Epithelial cell of proximal tubule (primary cell): ENCODE measurements at places on chromosomes 1 and 21. TPM values are rescaled to one million over a fixed set of nuclear protein-coding genes. Genes with fewer than 3 reads are reported as not detected.

Gene BLZF1
- total RNA-seq, result 21.8 and 27.2 TPM in 2 replicates

Gene CFAP74
- total RNA-seq, result not detected in 2 replicates

Gene CFHR5
- total RNA-seq, result not detected in 2 replicates

Gene ATP1A4
- total RNA-seq, result not detected in 2 replicates

Gene PHLDA3
- total RNA-seq, result 40.4 and 53.9 TPM in 2 replicates

Gene SHISA4
- 10.9 and 22.4 TPM in 2 replicates for total RNA-seq

DNA sequence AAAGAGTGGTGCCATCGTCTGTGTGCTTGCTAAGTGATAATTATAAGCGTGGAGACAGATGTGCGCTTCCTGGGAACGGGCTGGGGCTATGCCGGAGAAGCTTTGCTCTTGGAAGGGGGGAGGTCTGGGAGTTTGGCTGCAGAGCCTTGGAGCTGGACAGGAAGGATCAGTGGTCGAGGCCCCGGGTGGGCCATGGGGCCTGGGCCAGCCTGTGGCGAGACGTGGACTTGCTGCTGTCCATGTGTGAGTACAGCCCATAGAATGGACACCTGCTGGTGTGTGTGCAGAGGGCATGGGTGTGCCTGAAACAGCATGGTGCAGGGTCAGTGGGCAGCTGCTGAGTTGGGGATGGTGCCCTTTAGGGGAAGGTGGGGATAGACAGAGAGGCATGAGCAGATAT is 121.3 kb downstream of the PCBP3 start:
- no peak for DNase-seq

GRCh38 chr1:118043624-118044023 is 114.1 kb downstream of the WDR3 start:
- no peak for DNase-seq

DNA sequence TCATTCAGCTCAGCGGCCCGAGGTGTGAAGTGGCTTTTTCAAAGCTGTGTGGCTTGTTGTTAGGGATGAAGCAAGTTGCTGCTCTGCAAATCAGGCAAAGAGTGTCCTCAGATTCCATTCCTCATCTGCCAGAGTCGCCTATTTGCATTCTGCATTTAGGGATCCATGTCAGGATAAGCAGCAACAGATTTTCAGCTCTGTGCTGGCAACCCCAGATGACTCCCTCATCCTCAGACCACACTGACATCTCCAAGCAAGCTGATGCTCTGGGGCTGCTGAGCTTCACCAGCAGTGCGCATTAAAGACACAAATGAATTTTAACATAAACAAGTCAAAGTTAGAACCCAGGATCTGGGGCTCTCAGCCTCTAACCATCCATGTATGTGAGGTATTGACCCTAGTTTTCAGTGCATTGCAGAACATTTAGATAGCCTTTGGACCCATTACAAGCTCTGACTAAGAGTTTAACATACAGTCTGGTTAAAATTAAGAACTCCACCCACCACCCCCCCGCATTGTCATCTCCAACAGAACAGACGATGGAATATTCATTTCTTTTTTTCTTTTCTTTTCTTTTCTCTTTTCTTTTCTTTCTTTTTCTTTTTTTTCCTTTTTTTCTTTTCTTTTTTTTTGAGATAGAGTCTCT is 10.9 kb downstream of the CFAP107 start:
- no peak for DNase-seq

- DNase-seq, result no peak
Measured at GRCh38 chr1:111595807-111596206, 23.8 kb upstream of the RAP1A start.

DNA sequence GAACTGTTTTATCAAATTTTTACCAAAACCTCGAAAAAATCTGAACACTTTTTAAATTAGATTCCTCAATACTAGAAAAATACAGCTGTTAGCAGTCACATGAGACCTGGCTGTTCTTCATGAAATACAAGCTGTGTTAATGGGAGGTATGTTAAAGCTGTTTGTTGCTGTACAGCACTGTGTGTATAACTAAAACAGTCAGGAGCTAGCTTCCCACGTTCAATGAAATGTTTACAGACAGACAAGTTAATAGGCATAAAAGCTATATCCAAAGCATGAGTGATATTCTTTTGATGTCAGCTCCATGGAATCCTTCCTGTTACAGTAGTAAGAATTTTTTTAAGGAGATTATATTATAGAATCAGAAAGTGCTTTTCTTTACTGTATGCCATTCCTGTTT is 223.2 kb upstream of the FOXD3 start:
- no peak for DNase-seq

DNA sequence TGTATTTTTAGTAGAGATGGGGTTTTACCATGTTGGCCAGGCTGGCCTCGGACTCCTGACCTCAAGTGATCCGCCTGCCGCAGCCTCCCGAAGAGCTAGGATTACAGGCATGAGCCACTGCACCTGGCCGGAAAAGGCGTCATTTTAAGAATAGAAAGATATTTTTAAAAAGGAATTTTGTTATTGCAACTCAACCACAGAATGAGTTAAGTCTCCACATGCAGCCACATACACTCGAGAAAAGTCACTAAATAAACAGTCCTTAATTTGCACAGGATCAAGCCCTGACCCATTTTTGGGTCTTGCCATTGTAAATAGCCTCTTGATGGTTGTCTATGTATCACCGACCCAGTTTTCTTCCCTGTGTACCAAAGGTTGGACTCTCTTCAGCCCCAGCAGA is 85.5 kb downstream of the FBXO2 start:
- DNase-seq, result no peak

- no peak for DNase-seq
Measured at GRCh38 chr1:3841491-3841890, 15.5 kb downstream of the CEP104 start.

- no peak for DNase-seq
Measured at GRCh38 chr21:45255381-45256020, 32.2 kb downstream of the POFUT2 start.

DNA sequence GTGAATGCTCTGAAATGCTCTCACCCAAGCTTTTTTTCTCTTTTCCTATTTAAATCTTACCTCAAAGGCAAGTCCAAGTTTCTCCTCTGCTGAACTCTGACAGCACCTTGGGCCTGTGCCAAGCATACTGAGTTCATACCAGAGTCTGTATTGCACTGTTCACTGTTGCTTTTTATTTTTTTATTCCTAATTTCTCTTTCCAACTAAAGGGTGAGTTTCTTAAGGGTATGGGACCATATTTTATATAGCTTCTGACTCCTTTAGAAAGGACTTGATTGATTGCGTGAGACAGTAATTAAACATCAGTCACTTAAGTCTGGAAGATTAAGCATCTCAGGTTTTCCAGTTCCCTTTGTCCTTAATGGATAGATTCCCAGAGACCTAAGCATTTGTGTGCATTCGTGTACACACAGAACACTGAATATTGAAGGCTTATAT is 69.9 kb downstream of the CACHD1 start:
- DNase-seq, result no peak

GRCh38 chr1:206967096-206967849 is 3.0 kb downstream of the FCAMR start:
- DNase-seq, result no peak

DNA sequence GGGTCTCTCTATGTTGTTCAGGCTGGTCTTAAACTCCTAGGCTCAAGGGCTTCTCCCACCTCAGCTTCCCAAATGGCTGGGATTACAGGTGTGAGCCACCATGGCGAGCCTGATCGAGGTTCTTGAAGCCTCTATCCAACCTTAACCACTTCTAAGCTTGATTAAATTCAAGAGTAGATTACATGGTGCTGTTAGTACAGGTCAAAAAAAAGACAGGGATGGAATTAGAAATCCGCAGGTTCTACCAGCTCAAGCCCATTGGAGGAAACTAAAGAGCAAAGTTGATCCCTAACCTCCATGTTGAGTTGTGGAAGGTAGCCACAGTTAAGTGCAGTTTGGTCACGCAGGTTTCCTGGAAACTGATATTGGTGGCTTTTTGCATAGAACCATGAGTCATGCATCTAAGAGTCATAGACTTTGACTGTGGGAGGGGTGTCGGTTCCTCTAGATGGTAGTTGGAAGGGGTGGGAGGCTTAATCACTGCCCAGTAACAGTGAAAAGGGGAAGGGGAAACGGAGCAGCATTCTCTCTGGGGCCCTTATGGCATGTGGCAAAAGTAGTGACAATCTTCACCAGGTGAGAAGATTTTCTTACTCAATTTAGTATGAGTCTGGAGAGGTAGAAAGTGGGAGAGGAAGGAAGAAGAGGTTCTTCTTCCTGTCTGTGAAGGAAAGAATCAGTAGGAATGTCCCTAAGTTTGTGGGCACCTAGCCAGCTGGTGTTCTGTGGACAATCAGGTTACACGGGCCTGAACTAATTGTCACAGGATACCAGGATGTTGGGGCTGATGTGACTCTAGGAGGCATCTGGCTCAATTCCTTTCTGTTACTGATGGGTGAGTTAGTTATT is 7.0 kb downstream of the CD53 start:
- no peak for DNase-seq

DNA sequence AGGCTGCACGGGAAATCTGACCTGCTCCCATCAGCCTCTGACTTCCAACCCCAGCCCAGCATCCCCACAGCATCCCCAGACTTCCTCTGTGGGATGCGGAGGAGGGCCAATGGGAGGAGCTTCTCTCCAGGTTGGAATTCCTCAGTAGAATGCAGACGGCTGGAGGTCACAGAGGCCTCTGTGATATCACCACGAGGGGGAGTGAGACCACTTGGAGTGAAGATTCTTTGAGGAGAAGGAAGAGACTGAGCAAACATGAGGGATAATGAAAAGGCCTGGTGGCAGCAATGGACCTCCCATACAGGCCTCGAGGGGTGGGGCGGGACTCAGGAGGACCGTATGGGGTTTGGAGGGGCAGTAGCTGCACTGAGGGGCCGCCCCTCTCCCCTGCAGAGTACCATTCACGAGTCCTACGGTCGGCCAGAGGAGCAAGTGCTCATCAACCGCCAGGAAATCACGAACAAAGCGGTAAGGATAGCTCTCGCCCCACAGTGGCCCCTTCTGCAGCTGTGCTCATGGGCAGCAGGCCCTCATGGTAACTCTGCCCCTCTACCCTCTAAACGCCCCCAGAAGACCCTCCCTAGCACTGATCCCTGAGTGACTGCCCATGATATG is at the start of gene CATSPER4:
CATSPER4 (plus strand) TSS at position 230 of the 615 bp plus-strand sequence; CDS start at position 256, 26 bp downstream.
- no peak for DNase-seq

GRCh38 chr1:206826394-206826793 is 39.0 kb upstream of the IL20 start:
- no peak for DNase-seq

GRCh38 chr1:41842993-41843755 is 75.5 kb downstream of the HIVEP3 start:
- DNase-seq, result no peak

GRCh38 chr1:230979389-230979716 is 459 bp downstream of the ARV1 start:
- no peak for DNase-seq

- DNase-seq, result no peak
Measured at GRCh38 chr1:8516793-8517556, 199.1 kb downstream of the SLC45A1 start.

DNA sequence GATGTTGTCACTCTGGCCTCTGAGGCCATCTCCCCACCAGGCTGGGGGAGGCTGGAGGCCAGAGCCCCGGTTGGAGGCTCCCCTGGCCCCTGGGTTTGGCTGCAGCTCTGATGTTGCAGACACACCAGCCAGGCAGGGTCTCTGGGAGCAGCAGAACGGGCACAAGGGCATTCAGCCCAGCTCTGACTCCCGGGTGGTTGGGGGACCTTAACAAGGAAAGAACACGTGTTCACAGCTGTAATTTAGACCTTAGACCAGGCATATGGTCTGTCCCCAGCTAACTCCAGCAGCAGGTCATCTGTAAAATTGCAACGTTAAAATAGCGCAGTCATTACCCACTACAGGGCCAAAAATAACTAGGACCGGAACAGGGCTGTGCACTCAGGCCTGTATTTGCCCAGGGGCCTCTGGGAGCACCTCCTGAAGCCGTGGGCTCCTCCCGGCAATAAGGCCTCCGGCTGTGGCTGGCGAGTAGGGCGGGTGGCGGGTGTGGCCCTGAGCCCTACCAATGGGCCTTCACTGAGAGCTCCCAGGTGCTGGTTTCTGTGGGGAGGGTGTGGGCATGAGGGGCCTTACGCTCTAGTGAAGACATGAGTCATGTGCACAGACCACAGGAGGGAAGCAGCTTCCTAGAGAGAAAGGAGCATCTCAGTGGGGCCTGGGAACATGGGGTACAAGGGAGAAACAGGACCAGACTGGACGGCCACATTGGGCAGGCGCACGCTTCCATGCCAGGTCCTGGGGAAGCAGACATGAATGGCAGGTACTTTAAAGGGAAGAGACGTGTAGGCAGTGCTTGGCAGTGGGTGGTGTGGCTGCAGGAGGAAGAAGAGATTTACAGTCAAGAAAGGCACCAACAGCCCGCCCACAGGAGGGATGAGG is 6.1 kb downstream of the LDLRAP1 start:
- DNase-seq, result no peak
